ENCODE measurements at places on chromosomes 5 and 9. TPM values are rescaled to one million over a fixed set of nuclear protein-coding genes. Genes with fewer than 3 reads are reported as not detected.

GRCh38 chr5:60334281-60334713, 365.7 kb downstream of the DEPDC1B start:
- no peak for DNase-seq

- DNase-seq, result peak; percentile 61
Measured at GRCh38 chr9:36486933-36487481, 85.7 kb upstream of the MELK start.

GRCh38 chr5:173011566-173011965, 28.0 kb downstream of the ATP6V0E1 start:
- DNase-seq, result no peak

GRCh38 chr5:71782771-71783770, 64.0 kb downstream of the CARTPT start:
- DNase-seq, result peak; percentile 90

- DNase-seq, result no peak
Measured at GRCh38 chr5:158514986-158515359, 584.7 kb downstream of the EBF1 start.

PCDHGB3 gene
- not detected for polyA plus RNA-seq

CD72 gene
- polyA plus RNA-seq, result 1.1 TPM

DNA sequence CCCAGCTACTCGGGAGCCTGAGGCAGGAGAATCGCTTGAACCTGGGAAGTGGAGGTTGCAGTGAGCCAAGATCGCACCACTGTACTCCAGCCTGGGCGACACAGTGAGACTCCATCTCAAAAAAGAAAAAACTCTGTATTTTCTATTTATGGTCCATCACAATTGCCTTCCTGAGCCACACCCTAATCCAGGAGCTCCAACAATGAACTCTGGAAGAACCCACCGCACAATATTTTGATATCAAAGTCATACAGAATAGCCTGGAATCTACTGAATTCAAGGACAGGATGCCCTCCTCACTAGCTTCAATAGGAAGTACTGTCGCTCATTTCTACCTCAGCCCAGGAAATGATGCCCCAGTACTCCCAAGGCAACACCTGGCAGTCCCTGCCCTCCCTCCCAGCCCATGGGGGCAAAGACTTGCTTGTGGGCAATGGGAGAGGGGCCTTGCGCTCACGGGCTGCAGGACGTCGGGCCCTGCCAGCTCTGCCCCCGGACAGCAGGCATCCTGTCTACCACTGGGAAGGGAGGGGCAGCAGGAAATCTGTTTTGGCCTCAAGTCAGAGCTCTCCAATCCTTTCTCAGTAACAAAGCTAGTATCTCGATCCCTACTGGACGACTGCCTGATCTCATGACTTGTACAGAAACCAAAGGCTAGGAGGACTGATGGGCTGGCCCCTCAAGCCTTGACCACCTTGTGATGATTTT, 19.7 kb downstream of the UBAC1 start:
- DNase-seq, result no peak

CCNJL gene
- 10.8 TPM for polyA plus RNA-seq

GRCh38 chr9:111066468-111066867, 28.2 kb upstream of the LPAR1 start:
- DNase-seq, result no peak

- DNase-seq, result no peak
Measured at GRCh38 chr5:108798513-108799265, 51.0 kb downstream of the FER start.

DNA sequence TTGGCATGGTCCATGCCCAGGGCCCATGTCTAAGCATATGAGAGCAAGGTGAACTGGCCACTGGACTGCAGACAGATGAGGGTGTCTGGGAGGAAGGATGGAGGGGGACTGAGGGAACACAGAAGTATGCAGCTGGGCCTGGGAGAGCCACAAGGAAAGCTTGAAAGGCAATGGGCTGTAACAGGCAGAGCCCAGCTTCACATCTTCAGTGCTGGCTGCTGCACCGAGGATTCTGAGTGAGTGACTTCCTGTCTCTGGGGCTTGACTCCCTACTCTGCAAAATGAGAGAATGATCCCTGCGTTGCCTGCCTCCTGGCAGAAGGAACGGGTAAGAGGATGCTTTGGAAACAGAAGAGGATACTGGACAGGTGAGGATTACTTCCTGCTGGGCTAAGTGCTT, 29.0 kb downstream of the COL15A1 start:
- no peak for DNase-seq

HRH2 gene
- polyA plus RNA-seq, result 2.2 TPM

NIPAL4 gene
- polyA plus RNA-seq, result 1.0 TPM

SLC34A1 gene
- 0.33 TPM for polyA plus RNA-seq

SLIT3 gene
- polyA plus RNA-seq, result 96.7 TPM

ENTREP1 gene
- 0.94 TPM for polyA plus RNA-seq

- DNase-seq, result no peak
Measured at GRCh38 chr5:117547192-117547591, 972.6 kb upstream of the SEMA6A start.

DNA sequence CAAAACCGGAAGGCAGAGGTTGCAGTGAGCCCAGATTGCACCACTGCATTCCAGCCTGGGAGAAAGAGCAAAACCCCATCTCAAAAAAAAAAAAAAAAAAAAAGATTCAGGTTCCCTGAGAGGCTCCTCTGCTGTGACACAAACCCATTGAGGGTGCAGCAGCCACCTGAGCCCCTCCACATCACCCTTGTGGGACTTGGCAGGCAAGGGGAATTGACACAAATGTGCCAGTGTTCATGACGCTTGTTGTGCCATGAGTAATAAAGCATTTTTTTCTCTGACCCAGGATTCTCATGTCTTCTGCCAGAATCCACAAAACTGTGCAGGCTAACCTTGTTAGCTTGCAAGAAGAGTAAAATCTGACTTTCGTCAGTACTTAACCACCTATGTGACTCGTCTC, 149.6 kb downstream of the TTC39B start:
- DNase-seq, result no peak

- DNase-seq, result no peak
Measured at GRCh38 chr9:97563458-97564135, 62.1 kb downstream of the TMOD1 start.

- DNase-seq, result no peak
Measured at GRCh38 chr5:68918306-68918705, 175.5 kb upstream of the SLC30A5 start.

DNA sequence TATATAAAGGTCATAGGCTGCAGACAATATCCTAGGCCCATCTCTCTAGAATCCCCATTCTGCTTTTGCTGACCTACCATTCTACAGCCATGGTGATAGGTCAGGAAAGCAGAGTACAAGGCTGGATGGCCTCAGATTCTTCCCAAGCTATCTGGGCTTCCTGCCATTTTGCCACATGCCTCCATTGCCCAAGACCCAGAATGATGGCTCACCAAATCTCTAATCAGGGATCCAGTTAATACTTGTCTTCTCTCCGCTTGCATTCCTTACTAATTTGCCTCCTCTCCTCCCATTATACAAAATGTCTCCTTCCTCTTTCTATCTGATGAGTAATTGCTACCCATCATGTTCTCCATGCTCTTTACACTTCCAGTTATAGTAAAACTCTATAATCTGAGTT, 22.7 kb upstream of the NDUFS4 start:
- DNase-seq, result no peak

DNA sequence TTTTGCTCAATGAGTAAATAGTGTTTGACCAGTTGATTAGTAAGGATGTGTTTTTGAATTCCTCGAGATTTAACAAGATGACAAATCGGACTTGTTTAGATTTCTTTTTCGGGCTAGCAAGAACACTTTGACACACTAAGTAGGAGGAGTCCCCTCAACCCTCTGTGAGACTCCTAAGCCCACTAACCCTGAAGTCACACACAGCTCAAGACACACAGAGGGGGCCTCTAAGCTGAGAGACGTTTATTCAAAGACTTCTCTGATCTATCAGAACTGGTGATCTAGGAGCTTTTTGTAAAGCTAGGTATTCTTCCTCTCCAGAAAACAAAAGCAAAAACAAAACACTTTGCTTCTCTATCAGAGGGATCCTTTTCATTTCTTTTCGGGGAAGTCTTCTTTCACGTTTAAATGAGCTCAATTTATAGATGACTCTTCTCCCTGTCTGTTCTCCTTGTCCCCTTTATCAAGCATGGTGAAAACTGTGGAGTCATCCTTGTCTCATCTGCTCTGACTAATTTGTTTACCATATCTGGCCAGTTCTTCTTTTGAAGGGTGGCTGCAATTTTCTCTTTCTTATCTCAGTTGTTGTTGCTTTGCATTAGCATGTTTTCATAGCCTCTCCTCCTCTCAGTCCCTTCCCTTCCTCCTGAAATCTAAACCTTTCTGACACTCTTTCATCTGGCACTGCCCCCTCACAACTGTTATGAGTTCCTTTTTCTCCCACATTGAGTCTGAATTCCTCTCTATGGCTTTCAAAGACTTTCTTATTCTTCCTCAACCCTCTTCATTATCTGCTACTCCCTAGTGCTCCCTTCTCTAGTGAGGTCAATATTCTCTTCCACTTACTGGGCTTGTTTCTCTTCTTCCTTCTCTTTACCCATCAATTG, 68.5 kb upstream of the RAI14 start:
- no peak for DNase-seq

DNA sequence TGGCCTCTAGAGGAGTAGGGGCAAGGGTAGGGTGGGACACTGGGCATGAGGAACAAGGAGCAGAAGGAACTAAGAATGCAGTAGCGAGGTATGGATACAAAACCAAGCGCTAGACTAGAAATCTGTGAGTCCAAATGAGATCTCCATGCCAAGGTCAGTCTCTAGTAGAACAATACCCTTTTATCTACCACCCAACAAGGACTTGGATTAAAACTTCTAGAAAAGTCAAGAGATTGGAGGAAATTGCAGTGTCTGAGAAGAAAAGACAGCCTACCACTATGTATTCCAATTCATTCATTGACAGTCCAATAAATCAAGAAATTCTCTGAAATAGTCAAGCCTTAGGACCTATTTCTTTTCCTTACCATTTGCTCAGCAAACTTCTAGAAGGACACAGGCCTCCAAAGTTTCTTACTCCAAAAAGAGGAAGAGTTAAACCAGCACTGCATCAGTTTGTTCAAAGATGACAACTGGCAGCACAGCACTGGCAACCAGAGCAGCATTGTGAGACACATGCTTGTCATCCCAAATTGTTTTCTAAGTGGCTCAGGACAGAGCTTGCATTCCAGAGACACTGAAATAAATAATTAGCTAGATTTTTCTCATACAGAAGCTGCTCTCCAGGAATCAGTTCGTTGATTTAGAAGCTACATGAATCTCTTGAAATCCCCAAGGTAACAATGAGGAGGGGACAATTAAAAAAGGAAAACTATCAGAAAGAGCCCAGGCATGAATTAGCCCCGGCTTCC, 22.6 kb downstream of the ABCA1 start:
- DNase-seq, result no peak

DNA sequence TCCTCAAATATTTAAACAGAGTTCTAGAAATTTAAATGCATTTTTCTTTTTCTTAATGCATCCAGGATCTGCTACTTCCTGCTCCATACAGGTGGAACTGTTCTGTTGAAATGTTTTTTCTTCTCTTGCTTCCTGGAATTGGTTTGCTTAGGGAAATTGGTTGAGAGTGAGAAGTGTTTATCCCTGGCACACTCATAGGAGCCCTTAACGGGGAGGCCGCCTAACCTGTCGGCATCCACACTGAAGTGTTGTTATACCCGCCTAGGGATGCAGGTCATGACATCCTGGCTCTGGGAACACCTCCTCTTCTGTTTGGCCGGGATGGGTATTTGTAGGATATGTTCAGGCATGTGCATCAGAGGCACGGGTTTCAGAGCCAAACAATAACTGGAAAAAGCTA, 239.7 kb downstream of the GADD45G start:
- no peak for DNase-seq

DNA sequence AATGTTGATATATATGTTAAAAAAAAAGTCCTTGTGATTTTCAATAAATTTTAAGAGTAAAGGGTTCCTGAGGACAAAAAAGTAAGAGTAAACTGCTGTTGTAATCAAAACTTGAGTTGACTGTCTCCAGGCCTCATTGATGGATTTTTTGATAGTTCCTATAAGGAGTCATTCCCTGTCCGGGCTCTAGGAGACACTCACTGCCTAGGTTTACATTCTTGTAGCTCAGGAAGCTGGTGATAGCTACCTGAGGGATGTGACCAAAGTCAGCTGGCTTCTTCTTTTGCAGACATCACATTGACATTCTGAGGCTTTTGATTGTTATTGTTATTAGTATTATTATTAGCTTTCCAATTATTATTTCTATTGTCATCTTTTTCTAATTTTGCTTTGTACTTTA, 116.5 kb upstream of the FBXL7 start:
- peak; percentile 35 for DNase-seq

SLC27A6 gene
- polyA plus RNA-seq, result 6.0 TPM

CDH10 gene
- 3.9 TPM for polyA plus RNA-seq

DNA sequence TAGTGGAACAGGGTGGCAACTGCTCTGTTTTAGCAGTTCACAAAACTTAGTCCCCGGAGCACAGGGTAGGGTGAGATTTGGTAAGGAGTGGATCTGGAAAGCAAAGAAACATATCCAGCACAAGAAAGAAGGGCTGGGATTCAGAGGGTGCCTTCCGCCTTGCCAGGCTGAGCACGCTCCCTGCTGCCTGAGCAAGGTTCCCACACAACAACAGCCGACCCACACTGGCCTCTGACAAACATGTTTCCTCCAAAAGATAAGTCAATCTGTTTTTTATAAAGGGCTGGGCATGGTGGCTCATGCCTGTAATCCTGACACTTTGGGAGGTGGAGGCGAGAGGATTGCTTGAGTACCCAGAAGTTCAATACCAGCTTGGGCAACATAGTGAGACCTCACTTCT, 45.8 kb downstream of the RAB3C start:
- DNase-seq, result no peak

- peak; percentile 51 for DNase-seq
Measured at GRCh38 chr9:72983512-72984225, 30.8 kb upstream of the ALDH1A1 start.

FOXB2 gene
- polyA plus RNA-seq, result not detected

DNA sequence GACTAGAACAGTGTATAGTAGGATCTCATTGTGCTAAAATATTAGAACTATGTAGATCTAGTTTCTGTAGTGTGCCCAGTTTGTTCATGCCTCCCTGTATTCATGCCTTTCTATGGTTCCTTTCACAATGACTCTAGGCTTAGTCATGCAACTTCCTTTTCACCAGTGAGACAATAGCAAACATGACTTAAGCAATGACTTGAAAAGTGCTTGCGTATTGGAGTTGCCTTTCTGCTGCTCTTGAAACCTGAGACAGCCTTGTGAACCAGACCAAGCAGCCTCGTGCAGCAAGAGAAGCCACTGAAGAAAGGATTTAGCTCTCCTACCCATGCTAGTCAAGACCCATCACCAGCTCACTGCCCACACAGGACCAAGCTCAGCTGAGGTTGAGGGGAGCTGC, 294.5 kb upstream of the TAS2R1 start:
- no peak for DNase-seq

GRCh38 chr9:20361229-20361628, 261.1 kb downstream of the MLLT3 start:
- DNase-seq, result no peak

ELOVL7 gene
- polyA plus RNA-seq, result 15.2 TPM
